Activated naive CD8-positive, alpha-beta T cell treated with anti-CD3 and anti-CD28 coated beads for 36 hours (primary cell): ENCODE measurements at places on chromosomes 13 and 19. TPM values are rescaled to one million over a fixed set of nuclear protein-coding genes. Genes with fewer than 3 reads are reported as not detected.

Gene RAB3D
- total RNA-seq, result 4.2 TPM

Gene LHB
- not detected for total RNA-seq

Gene ZNF566
- total RNA-seq, result 6.0 TPM

DNA sequence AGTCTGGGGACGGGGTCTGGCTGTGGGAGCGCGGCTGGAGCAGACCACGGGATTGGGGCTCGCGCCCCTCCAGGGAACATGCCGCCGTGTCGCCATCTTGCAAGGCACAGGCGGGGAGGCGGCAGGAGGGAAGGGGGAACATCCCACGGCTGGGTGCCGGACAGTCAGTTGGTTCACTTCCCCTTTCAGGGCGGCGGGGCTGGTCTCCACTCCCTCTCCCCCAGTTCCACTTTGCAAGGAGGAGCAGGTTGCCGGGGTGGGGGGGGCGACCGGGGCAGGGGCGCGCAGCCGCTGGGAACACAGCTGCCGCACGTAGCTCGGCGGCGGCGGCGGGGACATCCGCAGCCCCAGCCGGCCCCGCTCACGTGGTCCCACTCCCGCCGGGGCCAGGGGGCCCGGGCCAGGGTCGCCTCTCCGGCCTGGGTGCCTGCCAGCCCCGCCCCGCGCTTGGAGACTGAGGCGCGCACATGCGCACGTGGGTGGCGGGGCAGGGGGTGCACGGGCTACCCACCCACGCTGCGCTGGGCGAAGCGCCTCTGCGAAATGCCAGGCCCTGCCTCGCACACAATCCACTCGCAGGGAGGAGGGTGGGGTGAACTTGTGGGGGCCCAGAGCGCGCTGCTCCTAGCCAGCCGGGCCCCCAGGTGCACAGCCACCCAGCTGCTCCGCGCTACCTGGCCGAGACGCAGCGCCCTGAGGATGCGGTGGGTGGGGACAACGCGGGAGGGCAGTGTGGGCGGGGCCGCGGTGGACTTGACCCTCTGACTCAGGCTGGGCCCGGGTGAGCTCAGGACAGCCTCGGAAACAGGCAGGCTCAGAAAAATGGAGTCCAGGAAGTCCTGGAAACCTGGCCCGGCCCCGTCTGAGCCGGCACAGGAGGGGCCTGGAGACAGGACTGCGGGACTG lies 6.4 kb downstream of the KLF16 start:
- peak overlapping the region; percentile 86 for H3K27ac ChIP-seq
- H3K4me1 ChIP-seq, result peaks cover 43% of the 10 kb centered on the region
- DNase-seq, result peak; percentile 62
- peaks cover 7% of the 10 kb centered on the region for H3K36me3 ChIP-seq
- no peaks in the 10 kb centered on the region for H3K27me3 ChIP-seq
- peak overlapping the region; percentile 82 for H3K4me3 ChIP-seq

GRCh38 chr13:27125357-27126282 lies 46.0 kb downstream of the USP12 start:
- H3K27me3 ChIP-seq, result no peaks in the 10 kb centered on the region
- no peak for DNase-seq
- H3K4me3 ChIP-seq, result no peak overlapping the region
- H3K4me1 ChIP-seq, result peaks cover 62% of the 10 kb centered on the region

DNA sequence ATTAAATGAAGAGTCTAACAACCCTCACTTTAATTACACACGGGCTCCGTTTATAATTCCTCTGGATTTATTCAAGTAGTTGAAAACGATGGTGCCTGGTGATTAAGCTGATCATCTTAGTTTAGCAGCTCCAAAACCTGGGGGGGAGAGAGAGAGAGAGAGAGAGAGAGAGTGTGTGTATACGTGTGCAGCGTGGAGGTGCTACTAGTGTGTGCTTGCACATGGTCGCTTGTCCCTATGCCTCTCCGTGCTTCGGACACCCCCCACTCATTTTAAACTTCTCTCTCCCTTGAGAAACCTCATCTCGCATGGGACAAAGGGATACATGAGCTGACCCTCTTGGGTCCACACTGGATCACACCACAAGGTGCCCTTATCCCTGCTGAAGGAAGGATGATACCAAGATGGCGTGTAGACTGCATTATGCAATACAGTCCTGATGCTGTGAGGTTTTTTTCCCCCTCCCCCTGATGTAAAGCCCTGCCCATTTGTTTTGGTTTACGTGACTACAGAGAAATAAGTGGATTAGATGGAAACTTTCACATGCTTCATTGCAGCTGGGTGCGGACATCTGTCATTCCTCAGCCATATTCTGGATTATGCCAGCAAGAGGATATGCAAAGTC lies 320.8 kb downstream of the ZNF536 start:
- H3K4me1 ChIP-seq, result peaks cover 2% of the 10 kb centered on the region
- no peak overlapping the region for H3K4me3 ChIP-seq
- DNase-seq, result no peak
- H3K27me3 ChIP-seq, result peaks cover 70% of the 10 kb centered on the region
- no peak overlapping the region for H3K27ac ChIP-seq
- H3K36me3 ChIP-seq, result no peaks in the 10 kb centered on the region

GRCh38 chr13:97809576-97809975 lies 143.9 kb upstream of the IPO5 start:
- no peaks in the 10 kb centered on the region for H3K4me1 ChIP-seq
- DNase-seq, result no peak
- no peak overlapping the region for H3K4me3 ChIP-seq
- H3K27ac ChIP-seq, result no peak overlapping the region
- H3K27me3 ChIP-seq, result peaks cover 41% of the 10 kb centered on the region

DNA sequence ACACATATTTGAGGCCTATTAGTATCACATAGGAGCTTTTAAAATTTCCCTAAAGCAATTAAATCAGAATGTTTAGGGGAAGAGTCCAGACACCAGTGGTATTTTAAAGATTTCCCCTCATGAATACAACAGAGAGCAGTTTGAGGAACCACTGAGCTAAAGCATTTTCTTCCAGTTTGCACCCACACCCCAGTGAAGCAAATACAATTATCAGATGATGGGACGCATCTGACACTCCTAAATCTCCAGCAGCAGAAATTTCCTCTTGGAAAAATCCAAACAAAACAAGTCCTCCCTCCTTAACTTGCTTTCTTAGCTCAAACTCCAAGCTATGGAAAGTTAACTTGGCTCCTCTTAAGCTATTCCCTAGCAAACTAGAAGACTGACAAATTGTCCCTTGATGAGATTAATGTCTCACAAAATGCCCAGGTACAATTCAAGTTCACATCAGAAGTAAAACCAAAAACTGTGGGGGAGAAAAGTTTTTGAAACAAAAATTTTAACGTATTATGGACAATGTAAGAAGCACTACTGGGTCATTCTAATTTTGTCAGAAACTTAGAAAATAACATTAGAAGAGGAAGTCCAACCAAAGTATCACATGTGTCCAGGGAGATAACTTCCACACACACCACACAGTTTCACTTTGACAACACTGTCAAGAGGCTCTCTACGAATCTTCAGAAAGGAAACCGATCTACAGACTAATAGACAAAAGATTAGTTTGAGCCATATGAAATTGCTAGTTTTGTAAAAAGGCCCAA lies 74.1 kb downstream of the ABCC4 start:
- peaks cover 5% of the 10 kb centered on the region for H3K36me3 ChIP-seq
- no peak overlapping the region for H3K27ac ChIP-seq
- H3K27me3 ChIP-seq, result no peaks in the 10 kb centered on the region

- H3K36me3 ChIP-seq, result no peaks in the 10 kb centered on the region
- no peak overlapping the region for H3K27ac ChIP-seq
- no peaks in the 10 kb centered on the region for H3K4me1 ChIP-seq
- H3K27me3 ChIP-seq, result no peaks in the 10 kb centered on the region
- H3K4me3 ChIP-seq, result no peak overlapping the region
Observed at GRCh38 chr19:53696951-53697350, 65.2 kb downstream of the DPRX start.

DNA sequence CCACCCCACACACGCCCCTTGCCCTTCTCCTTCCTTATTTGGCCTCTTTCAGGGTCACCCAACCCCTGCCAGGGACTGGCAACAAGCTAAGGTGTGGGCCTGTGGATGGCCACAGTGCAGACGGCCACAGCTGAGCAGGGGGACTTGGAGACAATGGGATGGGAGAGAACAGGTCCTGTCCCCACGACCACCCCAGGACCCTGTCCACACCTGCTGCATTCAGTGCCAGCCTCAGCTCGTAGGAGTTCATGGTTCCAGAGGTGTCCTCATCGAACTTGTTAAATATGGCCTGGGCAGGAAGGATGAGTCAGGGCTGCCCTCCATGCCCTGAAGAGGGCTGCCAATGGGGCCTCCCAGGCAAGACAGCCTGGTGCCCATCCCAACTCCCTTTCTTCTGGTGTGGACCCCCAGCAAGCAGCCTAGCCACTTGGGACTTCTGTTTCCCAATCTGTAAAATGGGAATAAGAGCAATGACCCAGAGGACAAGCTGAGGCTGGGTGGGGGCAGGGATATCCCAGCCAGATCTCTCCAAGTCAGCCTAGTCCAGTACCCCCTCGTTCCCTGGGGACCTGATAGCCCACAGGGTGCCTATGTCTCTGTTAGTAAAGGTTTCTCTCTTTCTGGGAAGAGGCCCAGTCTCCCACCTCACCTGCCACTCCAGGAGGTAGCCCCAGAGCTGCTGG lies 10.6 kb downstream of the CAPN12 start:
- H3K36me3 ChIP-seq, result peaks cover 4% of the 10 kb centered on the region
- H3K4me1 ChIP-seq, result peaks cover 27% of the 10 kb centered on the region
- no peak for DNase-seq
- H3K4me3 ChIP-seq, result no peak overlapping the region
- peak overlapping the region; percentile 54 for H3K27ac ChIP-seq
- peaks cover 9% of the 10 kb centered on the region for H3K27me3 ChIP-seq

DNA sequence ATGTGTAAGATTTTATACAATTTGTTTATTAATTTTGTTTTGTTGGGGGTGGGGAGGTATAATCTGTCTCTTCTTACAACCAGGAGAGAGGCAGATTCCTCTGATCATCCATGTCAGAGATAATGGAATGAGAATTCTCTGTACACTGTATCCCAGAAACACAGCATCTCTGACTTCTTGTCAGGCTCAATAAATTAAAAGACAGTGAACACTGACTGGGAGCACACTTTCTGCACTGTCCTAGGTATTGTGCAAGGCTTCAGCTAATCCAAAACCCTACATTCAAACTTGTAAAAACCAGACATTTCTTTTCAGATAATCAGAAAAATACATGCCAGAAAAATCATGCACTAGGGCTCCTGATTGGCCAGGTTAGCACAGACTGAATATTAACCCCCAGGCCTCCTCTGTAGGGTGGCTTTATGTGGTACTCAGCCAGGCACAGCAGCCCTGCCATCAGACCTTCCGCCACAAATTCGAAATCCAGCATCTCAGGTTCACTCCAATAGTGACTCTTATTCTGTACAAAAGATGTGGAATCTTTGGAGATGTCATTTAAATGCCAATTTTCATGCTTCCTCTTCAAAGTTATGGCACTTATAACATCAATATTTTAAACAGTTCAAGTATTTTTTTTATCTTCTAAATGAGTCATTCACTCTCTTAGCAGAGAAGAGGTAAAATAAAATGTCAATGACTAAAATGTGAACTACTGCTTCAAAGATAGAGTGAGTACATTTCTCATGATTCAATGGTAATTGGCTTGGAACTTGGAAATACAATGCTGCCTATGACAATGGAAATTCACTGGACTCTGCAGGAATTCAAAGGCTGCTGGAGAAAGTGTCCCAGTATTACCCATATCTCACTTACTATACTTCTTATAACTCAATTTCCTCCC lies 211.5 kb downstream of the KLF12 start:
- H3K27ac ChIP-seq, result peak overlapping the region; percentile 42
- peaks cover 8% of the 10 kb centered on the region for H3K36me3 ChIP-seq
- no peaks in the 10 kb centered on the region for H3K27me3 ChIP-seq
- no peak overlapping the region for H3K4me3 ChIP-seq
- DNase-seq, result no peak

DNA sequence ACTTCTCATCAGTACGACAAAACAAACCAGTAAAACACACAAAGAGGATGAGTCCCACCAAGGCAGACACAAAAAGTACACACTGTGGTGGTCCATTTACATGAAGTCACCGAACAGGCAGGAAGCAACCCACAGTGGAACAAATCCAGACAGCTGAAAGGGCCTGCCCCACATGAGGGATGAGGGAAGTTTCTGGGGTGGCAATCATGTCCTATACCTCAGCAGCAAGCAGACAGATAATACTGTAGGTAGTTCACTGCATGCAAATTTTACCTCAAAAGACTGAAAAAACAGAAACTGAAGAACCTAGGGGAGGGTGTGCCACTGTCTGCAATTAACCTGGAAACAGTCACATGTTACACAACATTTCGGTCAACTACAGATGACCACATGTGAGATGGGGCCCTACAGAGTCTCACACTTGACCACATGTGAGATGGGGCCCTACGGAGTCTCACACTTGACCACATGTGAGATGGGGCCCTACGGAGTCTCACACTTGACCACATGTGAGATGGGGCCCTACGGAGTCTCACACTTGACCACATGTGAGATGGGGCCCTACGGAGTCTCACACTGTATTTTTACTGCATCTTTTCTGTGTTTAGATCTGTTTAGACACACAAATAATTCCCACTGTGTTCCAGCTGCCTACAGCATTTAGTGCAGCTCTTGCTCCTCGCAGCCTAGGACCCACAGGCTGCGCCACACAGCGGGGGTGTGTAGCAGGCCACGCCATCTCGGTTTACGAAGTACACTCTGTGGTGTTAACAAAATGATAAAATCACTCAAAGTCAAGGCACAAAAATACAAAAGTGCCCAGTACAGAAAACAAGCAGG lies 22.2 kb downstream of the PCID2 start:
- H3K4me3 ChIP-seq, result no peak overlapping the region
- H3K27ac ChIP-seq, result peak overlapping the region; percentile 80
- DNase-seq, result no peak

GRCh38 chr19:11539495-11540365 lies 1.1 kb downstream of the CNN1 start:
- H3K27ac ChIP-seq, result no peak overlapping the region
- peaks cover 44% of the 10 kb centered on the region for H3K27me3 ChIP-seq
- no peak overlapping the region for H3K4me3 ChIP-seq
- H3K4me1 ChIP-seq, result peaks cover 8% of the 10 kb centered on the region
- DNase-seq, result no peak

- H3K4me1 ChIP-seq, result no peaks in the 10 kb centered on the region
- no peaks in the 10 kb centered on the region for H3K36me3 ChIP-seq
- no peak overlapping the region for H3K4me3 ChIP-seq
- no peaks in the 10 kb centered on the region for H3K27me3 ChIP-seq
- DNase-seq, result no peak
Observed at GRCh38 chr13:77909827-77910226, 8.8 kb downstream of the EDNRB start.

GRCh38 chr19:5547881-5548280 lies 19.9 kb downstream of the TINCR start:
- no peaks in the 10 kb centered on the region for H3K36me3 ChIP-seq
- DNase-seq, result peak; percentile 27
- peaks cover 3% of the 10 kb centered on the region for H3K4me1 ChIP-seq
- H3K27ac ChIP-seq, result no peak overlapping the region

- no peaks in the 10 kb centered on the region for H3K36me3 ChIP-seq
- DNase-seq, result no peak
- peaks cover 8% of the 10 kb centered on the region for H3K27me3 ChIP-seq
- H3K27ac ChIP-seq, result no peak overlapping the region
Observed at GRCh38 chr13:98326291-98326690, 149.2 kb upstream of the RNF113B start.

GRCh38 chr19:13492128-13492527 lies 14.2 kb downstream of the CACNA1A start:
- H3K36me3 ChIP-seq, result no peaks in the 10 kb centered on the region
- H3K4me3 ChIP-seq, result no peak overlapping the region
- H3K27me3 ChIP-seq, result peaks cover 35% of the 10 kb centered on the region
- H3K4me1 ChIP-seq, result no peaks in the 10 kb centered on the region
